ENCODE measurements at places on chromosomes 6 and 20.

DNA sequence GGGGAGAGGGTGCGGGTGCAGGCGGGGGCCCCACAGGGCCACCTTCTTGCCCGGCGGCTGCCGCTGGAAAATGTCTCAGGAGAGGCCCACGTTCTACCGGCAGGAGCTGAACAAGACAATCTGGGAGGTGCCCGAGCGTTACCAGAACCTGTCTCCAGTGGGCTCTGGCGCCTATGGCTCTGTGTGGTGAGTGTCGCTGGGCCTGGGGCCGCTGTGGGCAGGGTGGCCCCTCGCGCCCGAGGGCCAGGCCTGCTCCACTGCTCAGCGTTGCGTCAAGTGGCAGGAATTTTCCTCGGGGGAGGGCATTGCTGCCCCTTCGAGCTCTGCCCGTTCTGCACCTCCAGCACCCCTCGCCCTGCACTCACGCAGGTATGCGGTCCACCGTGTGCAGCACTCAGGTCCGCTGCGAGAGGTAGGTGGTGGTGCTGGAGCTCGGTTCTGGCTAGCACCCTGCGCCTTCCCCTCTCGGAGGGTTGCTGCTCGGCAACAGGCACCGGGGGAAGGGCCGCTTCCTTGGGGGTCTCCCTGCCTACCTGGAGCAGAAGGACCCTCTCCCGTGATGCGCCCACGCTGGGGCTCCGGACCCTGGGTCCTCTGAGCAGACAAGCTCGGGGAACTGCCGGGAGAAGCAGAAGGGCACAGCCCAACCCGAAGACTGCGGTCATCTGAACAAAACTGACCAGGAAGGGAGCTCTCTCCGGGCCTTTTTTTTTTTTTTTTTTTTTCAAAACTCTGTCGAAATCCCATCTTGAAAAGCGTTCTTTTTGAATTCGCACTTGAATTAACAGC is 674 bp downstream of the MAPK14 start:
- DNase-seq: peak; percentile 25

- no peak for DNase-seq
Measured at GRCh38 chr6:136887953-136888352, 34.1 kb upstream of the SLC35D3 start.

GRCh38 chr6:19297880-19298279 is 539.3 kb upstream of the ID4 start:
- no peak for DNase-seq

DNA sequence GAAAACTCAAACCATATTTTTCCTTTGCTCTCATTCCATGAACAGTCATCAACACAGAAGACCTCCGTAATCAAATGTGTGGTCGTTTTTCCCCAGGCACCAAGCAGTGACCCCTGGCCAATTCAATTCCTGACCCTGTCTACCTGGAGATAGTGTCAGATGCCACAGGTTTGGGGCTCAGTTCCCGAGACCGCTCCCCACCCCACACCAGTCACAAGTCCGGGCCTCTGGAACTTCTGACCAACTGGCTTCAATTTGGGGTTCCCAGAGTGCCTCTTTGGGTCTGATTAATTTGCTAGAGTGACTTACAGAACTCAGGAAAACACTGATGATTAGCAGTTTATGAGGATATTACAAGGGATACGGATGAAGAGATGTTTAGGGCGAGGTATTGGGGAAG is 6.0 kb downstream of the IGF2R start:
- DNase-seq: no peak

DNA sequence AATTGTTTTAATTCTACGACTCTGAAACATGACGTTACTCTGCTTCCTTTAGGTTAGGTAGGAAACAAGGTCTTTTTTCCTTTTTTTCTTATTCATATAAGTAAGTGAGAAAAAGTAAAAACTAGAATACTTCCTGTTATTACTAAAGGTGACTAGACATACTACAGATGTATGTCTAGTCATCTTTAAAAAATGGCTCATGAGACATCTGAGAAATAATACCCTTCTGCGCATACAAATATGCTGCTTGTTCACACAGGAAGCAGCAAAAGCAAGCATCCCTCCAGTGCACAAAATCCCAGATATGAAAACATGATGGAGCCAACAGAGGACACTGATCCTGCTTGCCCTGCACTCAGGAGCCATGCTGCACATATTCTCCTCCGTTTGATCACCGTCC is 699.1 kb downstream of the EPM2A start:
- DNase-seq: no peak

DNA sequence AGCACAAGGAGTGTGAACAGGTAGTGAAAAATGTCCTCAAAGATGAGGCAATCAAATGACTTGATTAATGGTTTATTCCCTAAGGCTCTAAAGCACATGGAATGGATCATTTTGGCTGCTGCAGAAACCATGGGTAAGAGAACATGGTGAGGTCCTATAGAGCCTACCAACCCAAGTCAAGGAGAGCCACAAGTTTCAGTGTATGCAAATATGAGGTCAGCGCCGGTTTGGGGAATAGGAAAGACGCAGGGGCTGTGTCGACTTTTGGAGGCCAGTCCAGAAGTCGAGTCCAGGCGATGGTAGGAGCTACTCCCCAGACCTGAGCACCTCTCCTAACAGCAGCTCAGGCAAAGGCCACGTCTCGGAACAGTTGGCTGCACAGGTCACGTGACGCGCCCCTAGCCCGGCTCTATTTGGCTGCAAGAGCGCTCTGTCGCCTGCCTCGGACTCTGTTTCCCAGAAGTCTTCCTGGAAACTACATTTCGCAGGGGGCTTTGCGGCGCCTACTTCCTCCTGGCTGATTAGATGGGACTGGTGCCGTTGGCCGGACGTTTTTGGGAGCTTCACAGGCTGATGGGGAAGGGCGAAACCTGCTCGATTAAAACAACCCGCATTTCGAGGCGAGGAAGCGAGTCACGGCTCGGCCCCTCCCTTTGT is 74.4 kb upstream of the CHD6 start:
- peak; percentile 67 for DNase-seq

DNA sequence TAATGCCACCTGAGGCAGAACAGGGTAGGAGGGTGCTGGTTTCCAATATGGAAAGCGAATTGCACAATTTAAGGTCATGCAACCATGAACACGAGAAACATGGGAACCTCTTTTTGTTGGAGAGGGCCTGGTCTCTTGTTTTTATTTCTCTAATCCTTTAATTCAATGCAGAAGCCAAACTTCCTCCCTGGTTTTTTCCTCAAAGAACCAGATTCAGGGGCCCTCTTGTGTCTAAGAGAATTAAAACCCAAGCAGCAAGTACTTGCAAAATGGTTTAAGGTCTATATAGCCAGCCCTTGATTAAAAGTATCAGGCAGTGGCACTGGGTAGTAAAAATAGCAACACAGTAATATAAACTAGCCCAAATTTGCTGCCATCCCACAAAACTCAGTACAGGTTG is 19.5 kb downstream of the GSTA4 start:
- DNase-seq: no peak

DNA sequence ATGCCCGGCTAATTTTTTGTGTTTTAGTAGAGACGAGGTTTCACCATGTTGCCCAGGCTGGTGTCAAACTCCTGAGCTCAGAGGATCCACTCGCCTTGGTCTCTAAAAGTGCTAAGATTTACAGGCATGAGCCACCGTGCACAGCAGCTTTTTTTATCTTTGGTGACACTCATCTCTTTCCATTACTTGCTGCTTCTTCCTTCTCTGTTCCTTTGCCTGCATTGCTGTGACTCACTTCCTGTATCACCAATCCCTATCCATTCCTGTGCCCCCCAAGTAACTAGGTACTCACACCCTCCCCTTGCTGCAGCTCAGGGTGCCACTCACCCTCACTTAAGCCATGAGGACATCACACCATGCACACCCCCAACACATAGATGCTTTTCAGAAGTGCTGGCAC is 24.6 kb downstream of the KHDC1L start:
- DNase-seq: no peak

DNA sequence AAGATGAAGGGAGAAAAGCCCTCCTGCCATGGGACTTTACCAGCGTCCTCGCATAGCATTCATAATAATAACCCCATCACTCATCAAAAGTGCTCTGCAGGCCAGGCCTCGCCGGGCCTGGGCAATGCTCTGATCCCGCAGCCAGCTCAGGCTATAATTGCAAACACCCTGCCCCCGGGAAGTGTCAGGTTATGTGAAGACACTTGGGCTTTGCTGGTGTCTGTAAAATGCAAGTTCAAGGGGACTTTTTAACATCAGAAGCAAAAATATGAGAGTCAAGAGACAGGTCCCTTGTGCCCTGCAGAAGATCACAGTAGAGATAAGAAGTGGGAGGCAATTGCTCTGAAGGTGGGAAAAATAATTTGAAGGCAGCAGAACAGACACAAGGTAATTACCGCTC is 381.0 kb downstream of the MAFB start:
- DNase-seq: no peak

- DNase-seq: no peak
Measured at GRCh38 chr6:147033267-147033666, 170.9 kb upstream of the STXBP5 start.

DNA sequence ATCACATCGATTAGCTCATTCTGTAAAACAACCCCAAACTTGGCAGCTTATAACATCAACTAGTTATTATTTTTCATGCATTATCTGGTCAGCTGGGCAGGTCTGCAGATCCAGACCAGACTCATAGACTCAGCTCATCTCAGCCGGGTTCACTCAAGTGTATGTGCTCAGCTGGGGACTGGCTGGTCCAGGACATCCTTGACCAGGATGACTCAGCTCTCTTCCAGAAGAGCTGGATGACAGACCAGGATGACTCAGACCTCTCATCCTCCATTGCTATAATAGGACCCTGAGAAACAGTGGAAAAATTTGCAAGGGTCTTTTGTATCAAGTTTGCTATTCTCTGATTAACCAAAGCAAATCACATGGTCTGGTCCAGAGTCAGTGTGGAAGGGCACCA is 312.5 kb upstream of the PLCB4 start:
- DNase-seq: no peak
